ENCODE measurements at places on chromosomes 1 and 21.

DNA sequence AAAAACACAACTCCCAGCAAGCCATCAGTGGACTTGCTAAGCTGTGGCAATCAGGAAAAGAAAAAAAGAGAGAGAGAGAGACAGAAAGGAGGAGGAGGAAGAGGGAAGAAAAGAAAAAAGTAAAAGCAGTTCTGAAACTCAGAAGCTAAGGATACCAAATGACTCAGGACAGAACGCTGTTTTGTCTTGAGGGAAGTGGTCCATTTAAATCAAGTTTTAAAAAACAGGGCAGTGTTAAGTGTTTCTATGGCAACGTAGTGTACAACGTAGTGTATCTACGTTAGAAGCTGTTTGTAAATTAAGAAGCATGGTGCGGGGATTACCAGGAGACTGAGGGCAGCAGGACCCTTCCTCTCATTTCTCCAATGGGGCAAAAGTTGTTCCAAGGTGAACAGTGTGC, 5.8 kb downstream of the ADORA3 start:
- no peak for DNase-seq

DNA sequence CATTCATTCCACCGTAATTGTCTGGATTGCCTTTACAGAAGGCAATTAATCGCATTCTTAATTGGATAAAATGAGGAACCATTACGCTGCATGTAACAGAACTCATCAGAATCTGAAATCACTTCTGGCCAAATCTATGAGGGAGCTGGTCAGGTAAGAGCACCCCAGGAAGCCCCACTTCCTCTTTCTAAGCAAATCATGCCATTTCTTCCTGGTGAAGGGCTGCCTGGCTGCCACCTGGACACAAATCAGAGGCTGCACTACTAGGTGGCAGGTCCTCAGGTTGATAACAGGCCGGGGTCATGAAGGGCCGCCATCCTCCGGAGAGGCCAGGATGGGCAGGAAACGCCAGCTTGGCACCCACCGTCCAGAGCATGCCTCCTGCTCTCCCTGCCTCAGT, 73.7 kb downstream of the CAPZB start:
- DNase-seq: no peak

- no peak for DNase-seq
These were observed 2.0 kb downstream of the EFHD2 start for GRCh38 chr1:15411593-15412137.

- DNase-seq: peak; percentile 50
These were observed at the start of gene NES for GRCh38 chr1:156676820-156677615. NES (minus strand) TSS chr1:156677407; CDS start chr1:156677264, 143 bp downstream.

GRCh38 chr1:158149175-158149574, 31.5 kb upstream of the CD1D start:
- no peak for DNase-seq

- no peak for DNase-seq
These were observed 4.0 kb upstream of the LAPTM5 start for GRCh38 chr1:30761381-30762151.

GRCh38 chr21:36948686-36949085, 17.8 kb downstream of the HLCS start:
- no peak for DNase-seq

DNA sequence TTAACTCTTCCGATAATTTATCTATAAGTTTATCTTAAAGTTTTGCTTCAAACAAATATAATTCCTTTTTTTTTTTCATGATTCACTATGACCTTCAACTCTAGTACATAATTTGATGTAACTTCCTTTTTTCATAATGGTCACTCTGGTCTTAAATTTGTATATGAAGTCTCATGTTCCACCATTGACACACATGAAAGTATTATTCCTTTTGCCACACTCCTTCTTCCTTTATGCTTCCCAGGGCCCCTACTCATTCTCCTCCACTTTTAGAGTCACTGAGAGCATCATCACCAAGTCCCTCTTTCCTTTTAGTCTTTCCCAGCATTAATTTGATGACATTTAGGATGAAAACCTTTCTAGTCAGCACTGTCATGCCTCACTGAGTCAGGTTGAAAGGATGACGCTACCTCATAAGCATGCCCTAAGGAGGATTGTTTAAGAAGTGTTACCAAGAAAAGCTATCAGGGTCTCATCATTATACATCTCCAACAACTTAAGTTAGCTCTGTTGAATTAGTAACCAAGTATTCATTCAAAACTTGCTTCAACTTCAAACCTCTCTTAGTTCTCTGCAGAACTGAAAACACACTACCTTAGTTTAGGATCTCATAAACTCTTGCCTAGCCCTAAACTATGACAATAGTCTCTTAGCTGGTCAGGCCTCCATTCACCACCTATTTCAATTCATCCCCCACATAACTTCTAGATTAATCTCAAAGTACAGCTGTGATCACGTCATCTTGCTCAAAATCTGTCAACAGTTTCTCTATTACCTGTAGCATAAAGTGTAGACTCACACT, 14.5 kb downstream of the AUNIP start:
- no peak for DNase-seq

DNA sequence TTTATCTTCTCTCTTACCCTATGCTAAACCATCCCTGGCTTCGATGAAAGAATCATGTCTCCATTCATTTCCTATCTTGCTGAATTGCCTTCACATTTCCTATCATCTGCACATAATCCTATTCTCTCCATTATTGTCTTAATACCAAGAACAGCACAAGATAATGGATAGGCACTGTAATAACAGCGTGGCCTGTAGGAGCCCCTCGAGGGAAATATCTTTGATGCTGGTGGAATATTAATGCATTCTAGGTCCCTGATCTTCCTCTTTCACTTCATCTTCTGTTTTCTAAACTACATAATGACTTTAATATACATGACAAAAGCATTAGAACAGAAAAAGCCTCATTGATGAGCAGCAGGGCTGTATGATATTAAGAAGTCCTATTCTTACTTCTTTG, 720.6 kb downstream of the RWDD3 start:
- DNase-seq: no peak

GRCh38 chr1:3889936-3890335, 10.1 kb downstream of the C1orf174 start:
- no peak for DNase-seq

DNA sequence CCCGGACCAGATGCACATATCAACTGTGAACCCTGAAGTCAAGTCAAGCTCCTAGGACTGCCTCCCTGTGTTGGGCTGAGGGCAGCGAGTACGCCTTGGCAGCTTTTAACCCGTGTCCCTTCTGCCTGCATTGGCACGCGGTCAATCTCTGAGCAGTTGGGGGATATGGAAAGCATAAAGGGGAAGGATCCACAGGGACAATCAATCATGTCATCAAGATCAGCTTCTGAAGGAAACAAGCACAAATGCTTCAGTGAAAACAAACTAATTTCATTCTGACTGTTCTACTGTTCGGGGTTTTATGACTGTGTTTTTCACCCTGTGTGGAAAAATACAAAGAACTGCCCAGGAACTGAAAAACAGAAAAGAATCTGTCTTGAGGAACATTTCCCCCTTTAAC, 106.2 kb downstream of the RUNX1 start:
- no peak for DNase-seq

GRCh38 chr21:45109831-45110492, 35.6 kb downstream of the ADARB1 start:
- no peak for DNase-seq

DNA sequence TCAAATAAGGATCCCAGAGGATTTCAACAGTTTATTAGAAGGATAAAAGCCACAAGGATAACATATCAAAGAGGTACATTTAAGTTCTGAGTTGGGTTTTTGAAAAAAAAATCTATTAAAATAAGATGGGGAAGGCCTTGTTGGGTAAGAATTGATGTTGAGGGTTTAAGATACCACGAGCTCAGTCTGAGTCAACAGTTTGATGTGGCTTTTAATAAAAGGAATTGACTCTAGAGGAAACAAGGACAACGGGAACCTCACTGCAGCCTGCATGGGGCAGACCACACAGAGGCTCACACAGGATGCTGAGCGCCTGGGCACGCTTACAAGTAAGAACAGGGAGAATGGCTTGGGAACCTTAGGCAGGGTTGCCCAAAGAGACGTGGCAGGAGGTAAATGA, 107.5 kb downstream of the TIAM1 start:
- no peak for DNase-seq

DNA sequence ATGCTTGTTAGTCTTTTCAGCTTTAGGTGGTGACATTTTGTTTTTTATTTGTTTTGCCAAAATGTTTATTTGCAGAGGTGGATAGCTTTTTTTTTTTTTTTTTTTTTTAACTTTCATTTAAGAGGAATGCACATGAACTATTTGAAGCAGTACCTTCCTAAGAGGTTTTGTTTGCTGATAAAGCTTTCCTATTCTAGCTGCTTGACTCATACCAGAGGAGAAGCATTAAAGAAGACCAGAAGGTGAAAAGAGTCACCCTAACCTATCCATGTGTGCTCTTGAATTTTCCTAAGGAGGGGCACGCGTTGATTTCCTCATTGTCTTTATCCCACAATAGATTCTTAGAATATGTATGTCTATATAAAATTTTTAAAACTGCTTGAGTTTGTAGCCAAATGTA, 57.7 kb downstream of the PRDM2 start:
- no peak for DNase-seq

DNA sequence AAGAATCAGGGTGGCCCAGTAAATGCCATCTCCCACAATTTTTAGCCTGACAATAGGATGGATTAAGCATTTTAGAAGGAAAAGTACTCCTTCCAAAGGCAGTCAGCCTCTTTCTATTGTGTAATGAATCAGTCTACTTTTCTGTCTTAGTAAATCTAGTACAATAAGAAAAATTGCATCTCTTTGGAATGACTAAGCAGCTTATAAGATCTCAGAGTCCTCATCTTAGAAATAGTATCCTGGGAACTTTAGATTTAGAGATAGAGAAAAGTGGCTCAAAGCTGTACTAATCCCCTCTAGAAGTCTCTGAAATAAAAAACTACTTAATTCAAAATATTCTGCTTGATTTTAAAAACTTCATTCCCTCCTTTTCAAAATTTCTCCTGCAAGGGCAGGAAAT, 81.4 kb downstream of the SLC44A5 start:
- no peak for DNase-seq

DNA sequence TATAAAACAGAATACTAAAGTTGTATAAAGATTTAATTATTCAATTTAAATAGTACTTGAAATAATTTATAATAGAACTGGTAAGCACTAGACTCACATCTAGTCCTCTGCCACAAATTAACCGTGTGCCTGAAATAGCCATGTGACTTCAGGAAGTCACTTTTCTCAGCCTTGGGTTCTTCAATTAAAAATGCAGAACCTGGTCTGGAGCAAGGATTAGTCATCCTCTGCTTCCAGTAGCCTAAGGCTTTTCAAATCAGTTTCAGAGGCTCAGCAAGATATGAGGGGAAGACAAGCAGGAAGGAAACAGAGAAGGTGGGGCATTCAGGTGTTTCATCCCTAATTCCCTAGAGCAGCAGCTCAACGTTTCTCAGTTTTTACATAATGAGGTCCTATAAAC, 23.0 kb downstream of the DPH5 start:
- no peak for DNase-seq

DNA sequence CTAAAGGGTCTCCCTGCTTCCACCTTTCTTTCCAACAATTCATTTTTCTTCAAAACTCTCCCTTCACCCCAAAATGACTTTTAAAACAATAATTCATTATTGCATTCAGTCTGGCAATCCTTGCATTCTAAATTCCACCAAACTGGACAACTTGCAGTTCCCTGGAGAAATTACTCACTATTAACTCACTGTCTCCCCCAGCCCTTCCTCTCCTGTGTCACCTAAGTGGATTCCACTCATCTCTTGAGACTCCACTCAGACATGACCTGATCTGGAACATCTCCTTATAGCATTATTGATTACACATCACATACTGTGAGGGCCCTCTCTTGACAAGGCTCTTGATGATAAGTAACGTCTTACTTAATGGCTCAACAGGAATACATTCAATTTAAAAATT, 257.1 kb downstream of the BRINP2 start:
- no peak for DNase-seq

DNA sequence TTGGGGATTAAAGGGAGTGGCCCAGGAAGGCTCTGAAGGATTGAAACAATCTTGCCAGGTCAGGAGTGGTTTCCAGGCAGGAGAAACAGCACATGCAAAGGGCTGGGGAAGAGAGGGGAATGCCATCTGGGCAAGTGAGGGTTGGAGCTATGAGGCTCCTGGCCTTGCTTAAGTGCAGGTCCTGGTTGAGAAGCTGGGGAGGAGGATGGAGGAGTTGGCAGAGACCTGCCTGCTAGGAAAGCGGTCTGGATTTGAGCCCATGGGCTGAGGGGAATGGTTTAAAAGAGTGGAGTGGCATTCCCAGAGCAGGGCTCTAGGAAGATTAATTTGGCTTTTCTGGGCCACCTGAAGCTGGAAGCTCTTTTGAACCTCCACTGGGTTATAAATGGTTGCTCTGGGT, 9.2 kb downstream of the IGSF21 start:
- DNase-seq: no peak

DNA sequence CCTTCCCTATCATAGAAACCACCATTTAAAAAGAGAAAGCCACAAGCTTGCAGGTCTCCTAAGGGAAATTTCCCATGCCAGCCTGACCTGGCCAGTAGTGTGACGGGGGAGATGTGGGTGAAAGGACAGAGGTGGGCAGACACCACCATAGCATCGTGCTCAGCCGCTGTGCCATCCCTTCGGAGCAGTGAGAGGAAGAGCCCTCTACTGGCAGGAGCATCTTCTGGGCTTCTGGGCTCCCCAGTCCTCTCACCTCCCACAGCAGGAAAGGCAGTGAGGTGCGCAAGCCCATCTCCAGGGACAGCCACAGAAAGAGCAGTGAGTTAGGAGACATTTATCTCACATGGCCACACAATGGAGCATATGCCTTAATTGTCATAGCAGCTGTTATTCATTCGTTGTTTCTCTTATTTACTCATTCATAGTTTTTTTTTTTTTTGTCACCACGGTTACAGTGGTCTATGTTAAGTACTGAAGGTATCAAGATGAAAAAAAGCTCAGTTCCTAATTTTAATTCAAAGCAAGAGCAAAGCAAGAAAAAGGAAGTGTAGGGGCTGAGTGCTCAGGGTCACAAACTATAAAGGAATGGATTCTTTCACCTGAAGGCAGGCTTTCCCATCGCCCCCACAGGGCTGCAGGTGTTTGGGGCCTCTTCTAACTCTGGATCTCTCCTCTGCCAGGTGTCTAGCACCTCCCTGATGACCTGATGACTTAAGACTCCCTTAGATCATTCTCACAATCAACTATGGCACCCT, 48.8 kb upstream of the CAMK1G start:
- no peak for DNase-seq

DNA sequence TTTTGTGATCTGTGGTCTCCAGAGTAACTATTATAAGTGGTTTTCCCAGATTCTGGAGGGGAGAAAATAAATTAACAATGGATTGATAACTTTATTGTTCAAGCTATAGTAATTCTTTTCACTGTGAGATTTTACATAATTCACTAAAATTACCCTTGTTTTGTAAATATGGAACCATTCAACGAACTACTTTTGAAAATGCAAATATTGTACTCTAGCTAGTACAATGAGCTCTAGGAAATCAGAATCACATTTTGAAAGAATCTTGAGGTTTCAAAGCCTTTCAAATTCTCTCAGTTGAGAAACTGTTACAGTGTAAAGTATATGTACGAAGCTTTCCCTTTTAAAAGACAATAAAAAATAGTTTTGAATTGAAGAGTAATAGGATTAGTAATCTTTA, 119.9 kb downstream of the HS2ST1 start:
- no peak for DNase-seq

- DNase-seq: no peak
These were observed 538.9 kb downstream of the LMO4 start for GRCh38 chr1:87867626-87868025.
